ENCODE measurements at places on chromosomes 12 and 14.
A peak's percentile ranks its signal among the peaks of the same experiment; 100 is the strongest.

DNA sequence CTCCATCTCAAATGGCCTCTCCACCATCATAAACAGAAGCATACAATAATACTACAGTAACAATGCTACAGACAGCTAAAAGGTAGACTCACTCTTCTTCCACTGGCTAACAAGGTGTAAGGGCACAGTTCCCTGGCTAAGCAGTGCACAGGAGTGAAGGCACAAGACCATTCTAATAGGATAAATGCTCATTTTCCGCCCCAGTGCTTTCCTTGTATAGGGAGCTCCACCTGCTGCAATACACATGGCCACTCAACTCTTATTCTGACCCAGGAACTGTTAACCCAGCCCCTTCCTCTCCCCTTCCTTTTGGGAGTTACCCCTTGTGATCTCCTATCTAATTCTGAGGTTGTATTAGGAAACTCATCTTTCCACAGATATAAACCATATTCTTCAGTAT, 124.6 kb downstream of the KCNK10 start:
- DNase-seq = no peak

DNA sequence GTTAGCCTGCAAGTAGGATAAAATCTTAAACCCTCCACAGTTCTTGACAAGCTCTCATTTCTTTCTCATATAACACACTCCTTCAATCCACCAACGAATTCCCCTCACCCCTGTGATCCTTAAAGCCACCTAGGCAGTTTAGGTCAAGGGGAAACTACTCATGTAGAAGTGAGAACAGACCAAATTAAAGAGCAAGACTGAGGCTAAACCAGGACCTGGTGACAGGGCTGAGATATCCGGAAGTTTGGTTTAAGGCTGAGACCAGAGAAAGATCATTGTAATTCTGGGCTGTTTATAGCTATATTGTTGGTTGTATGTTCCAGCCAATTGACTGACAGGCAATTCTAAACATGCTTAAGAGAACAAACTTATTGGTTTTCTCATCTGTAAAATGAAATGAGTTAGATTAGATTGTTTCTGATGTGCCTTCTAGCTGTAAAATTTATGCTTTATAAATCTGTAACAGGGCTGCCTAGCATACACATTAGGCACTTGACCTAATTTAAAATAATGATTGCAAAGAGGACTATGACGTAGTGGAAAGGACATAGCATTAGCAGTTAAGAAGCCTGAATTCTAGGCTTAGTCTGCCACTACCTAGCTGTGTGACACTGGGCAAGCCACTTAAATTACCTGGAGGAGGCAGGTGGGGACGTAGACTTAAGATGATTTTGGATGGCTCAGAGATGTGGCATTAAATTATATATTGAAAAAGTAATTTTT, 53.9 kb upstream of the PTGR2 start:
- no peak for DNase-seq

GRCh38 chr12:132673288-132674179, 13.6 kb downstream of the POLE start:
- DNase-seq = no peak

- no peak for DNase-seq
Measured at GRCh38 chr12:88579161-88579517, 1.1 kb downstream of the KITLG start.

DNA sequence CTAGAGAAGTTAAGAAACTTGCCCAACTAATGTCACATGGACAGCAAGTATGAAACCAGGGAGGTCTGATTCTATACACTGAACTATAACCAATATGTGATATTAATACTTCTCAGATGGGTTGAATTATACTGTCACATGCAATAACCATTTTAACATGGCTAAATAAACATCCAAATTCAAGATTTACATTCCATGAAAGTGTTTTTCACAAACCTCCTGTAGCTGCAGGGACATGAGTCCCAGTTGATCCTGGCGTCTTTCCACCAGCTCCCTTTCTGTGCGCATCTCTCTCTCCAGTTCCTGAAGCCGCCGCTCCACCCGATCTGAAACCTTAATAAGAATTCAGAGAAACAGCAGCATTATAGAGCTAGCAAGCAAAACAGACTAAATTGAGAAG, 79.0 kb downstream of the CEP128 start:
- no peak for DNase-seq

- DNase-seq = no peak
Measured at GRCh38 chr14:84036840-84037239, 1493.1 kb upstream of the FLRT2 start.

DNA sequence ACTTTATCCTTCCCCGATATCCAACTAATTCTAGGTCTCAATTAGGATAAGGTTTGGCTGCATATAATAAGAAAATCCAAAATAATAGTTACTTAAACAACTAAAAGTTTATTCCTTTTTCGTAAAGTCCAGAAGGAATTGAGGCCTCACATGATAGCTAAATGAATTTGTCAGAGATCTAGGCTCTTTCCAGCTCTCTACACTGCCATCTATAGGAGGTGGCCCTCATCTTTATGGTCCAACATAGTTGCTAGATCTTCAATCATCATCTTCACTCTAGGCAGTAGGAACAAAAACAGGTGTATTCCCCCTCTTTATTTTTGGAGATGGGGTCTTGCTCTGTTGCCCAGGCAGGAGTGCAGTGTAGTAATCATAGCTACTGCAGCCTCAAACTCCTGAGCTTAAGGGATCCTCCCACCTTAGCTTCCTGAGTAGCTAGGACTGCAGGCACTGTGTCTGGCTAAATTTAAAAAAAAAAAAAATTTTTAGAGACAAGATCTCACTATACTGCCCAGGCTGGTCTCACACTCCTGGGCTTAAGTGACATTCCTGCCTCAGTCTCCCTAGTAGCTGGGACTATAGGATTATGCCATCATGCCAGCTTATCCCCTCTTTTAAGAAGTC, 46.5 kb upstream of the SAV1 start:
- no peak for DNase-seq

GRCh38 chr12:50825372-50825838, 17.3 kb upstream of the TMPRSS12 start:
- DNase-seq = no peak

GRCh38 chr12:124754491-124754890, 109.2 kb downstream of the SCARB1 start:
- DNase-seq = no peak

GRCh38 chr14:23352506-23353432, at the start of gene SLC22A17:
TSS of gene SLC22A17 (minus strand) at chr14:23352887.
- DNase-seq = peak; percentile 70
